ENCODE measurements at places on chromosomes 12 and 14.

DNA sequence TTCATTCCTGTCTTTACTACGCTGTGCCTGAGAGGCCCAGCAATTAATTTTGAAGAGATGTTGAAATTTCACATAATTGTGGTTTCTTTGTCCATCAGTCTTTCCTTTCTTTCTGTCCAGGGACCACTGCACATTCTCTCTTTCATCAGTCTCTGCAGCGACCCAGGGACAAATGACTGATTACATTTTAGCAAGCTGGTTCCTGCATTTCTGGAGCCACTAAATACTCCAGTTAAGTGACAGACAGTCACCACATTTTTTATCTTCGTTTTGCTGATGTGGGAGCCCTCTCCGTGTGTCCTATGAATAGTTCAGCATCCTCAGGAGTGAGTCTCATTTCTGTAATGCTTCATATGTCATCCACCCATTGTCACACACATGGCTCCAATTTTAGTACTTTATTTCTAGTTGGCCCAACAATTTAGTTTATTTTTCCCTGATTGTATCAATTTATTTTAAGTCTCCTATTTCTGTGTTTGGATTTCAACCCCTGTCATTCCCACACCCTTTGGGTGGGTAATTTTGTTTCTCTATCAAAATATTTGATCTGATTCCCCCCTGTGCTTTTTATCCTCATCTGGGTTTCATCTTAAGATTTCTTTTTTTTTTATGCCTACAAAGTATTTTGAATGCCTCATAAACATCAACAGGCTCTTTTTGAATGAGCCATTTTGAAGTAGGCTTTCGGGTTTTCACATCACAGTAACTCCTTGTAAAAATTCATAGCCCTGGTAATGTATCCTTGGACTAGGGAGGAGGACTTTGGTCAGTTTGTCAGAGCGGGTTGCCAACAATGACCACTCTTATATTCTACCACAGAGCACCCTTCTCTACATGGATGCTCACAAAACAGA is 1196.5 kb downstream of the GALC start:
- DNase-seq: no peak

DNA sequence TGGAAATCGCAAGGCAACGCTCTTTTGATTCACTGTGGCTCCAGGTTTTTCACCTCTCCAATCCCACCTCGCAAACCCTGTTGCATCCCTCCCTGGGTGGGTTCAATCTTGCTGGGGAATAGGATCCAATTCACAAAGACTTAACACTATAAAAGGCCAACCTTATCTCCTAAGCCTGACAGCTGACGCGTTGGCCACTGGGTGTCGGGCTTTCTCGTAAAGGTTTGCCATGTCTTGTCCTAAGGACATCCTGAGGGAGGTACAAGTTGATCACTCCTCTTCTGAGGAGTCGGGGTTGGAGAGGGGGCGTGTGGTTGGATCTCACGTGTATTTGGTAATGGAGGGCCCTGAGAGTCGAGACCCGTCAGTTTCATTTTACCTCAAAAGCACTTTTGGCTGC is 112.6 kb upstream of the FZD10 start:
- no peak for DNase-seq

DNA sequence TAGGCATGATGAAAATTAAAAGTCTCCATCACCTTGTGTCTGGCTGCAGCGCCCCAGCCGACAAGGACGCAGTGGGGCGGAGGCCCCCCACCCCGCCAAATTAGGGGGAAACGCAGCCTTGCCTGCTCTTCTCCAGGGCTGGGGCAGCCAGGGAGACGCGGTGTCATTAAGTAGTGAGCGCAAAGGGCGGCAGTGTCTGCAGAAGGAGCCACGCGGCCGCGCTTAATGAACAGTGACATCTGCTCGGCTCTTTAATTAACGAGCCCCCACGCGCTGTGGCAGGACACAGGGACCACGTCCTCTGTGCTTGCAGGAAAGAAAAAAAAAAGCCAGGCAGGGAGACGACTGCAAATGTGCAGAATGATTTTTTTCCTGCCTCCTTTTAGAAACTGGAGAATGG is 93.4 kb upstream of the NCOR2 start:
- no peak for DNase-seq

DNA sequence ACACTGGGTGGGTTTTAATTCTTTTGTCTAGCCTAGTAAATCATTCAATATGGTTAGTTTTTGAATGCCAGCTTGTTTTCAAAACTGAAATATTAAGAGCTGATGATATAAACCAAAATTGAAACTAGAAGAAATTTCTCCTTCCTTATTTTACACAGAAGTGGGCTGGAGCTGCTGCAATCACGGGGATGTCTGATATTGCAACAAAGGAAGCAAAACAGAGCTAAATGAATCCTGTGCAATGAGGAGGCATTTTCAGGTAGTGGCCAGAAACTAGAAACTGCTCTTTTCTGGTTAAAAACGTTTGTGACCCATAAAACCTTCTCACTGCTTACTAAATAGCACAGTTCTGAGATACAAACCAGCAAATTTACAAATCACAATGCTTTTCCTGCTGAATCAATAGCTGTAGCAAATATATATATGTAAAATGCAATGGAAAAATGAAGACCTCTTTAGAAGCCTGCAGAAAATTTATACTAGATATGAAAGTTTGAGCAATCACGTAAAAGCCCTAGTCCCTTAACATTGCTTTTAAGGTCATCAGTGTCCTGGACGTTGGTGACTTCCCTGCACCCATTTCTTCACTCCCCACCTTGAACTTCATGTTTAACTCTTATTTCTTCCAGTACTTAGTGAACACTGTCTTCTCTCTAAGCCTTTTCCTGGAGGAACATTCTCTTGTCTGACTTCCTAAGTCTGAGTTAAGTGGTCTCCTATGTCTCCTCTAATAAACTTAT is 15.9 kb upstream of the LRRK2 start:
- DNase-seq: no peak

DNA sequence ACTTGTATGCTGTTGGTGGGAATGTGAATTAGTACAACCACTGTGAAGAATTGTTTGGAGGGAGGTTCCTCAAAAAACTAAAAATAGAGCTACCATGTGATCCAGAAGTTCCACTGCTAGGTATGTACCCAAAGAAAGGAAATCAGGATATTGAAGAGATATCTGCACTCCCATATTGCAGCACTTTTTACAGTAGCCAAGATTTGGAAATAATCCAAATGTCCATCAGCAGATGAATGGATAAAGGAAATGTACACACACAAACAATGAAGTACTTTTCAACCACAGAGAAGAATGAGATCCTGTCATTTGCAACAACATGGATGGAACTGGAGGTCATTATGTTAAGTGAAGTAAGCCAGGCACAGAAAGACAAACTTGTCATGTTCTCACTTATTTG is 25.9 kb downstream of the TIGAR start:
- no peak for DNase-seq

- no peak for DNase-seq
Observed at GRCh38 chr12:24045816-24046257, 96.4 kb upstream of the SOX5 start.

DNA sequence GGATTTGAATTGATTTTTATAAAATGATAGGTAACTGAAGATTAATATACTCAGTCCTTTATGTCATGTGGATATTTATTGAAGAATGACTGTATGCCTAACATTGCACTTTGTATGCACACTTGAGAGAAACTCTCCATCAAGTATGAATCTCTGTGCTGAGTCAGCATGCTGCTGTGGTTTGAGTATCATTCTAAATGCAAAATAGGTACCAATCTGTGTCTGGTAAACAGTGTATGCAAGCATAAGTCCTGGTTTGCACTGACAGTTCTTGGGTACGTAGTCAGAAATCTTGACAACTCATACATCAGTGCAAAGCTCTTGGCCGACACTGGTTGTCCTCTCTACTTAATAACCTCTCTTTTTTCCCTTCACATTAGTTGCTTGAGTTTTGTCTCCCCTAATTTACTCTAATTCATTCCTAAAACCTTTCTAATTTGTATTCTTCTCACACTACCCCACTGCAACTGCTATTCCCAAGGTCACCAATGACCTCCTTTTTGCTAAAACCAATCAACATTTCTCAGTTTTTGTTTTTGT is 21.8 kb downstream of the MGAT4C start:
- no peak for DNase-seq

GRCh38 chr14:56431013-56431412 is 148.6 kb upstream of the TMEM260 start:
- DNase-seq: no peak

DNA sequence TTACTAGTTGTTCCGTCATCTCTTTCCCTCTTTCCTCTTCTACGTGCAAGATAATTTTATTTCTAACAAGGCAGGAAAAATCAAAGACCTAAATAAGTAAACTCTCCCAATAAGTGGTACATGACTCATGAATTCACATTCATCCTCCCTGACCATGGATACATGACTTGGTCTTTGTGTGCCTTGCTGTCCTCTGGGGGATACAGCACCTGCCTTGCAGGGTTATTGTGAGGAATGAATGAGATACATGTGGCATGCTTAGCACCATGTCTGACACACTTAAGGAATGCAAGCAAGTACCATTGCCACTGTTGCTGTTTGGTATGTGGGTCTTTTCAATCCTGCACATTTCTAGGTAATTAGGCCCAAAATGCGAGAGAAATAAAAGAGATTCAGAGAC is 208.4 kb downstream of the DPF3 start:
- DNase-seq: no peak

DNA sequence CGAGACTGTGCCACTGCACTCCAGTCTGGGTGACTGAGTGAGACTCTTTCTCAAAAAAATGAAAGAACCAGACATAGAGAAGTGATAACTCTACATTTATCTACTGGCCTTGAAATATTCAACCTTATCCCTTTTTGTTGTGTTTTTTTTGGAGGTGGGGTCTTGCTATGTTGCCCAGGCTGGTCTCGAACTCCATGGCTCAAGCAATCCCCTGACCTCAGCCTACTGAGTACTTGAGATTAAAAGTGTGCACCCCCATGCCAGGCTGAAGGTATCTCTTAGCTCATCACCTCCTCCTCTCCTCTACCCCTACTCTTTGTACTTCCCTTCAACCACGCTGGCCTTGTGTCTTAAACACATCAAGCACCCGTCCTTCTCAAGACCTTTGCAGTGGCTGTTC is 3.8 kb downstream of the DRAM1 start:
- DNase-seq: no peak

DNA sequence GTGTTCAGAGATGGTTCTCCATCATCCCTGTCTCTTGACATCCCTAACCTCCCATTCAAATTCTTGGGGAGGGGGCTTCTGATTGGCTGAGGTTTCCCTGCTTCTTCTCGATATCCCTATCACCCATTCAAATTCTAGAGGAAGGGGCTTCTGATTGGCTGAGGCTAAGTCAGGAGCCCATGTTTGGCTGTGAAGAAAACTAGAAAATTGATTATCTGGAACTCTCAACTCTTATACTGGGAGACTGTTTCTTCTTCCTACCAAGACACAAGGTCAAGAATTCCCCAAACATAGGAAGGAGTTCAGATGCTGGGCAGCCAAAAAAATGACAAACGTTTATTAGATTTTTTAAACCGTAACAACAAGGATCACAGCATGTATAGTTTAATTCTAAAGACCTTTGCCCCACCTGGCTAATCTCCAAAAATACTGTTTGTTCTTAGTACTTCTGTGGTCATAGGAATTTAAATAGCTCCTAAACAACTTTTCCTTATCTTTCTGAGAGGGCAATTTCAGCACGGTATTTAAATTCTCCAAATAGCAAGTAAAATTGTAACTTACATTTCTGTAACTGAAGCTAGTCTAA is 26.4 kb downstream of the SPIC start:
- no peak for DNase-seq

DNA sequence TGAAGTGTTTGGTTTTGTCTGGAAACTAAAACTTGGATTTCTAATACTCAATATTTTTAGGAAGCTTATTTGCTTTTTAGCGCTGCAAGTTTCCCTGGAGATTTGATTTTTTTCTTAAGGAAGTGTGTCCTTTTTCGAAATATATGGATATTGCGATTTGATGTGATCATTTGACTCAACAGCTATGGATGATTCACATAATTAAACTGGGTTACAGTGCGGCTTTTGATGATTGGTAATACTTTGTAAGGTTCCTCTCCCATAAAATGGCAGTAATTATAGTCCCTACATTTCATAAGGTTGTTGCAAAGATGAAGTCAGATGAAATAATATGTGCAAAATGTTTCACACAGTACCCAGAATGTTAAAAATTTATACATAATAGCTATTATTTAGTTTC is 13.1 kb downstream of the LDHB start:
- DNase-seq: no peak

DNA sequence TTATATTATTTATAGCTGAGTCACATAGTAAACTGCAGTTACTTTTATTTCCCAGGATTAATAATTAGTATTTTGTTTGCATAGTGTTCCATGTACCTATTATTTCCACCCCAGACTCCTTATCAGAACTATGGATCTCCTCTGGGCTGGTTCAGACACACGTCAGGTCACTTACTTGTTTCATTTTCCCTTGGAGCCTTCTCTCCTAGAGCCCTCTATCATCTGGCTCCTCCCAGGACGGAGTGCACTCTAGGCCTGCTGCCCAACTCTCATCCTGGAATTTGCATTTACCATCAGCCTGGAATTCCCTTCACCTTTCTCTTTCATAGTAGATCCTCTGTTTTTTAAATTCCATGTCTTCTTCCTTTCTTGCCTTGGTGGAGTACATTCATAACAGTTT is 28.5 kb upstream of the GALNT16 start:
- no peak for DNase-seq

DNA sequence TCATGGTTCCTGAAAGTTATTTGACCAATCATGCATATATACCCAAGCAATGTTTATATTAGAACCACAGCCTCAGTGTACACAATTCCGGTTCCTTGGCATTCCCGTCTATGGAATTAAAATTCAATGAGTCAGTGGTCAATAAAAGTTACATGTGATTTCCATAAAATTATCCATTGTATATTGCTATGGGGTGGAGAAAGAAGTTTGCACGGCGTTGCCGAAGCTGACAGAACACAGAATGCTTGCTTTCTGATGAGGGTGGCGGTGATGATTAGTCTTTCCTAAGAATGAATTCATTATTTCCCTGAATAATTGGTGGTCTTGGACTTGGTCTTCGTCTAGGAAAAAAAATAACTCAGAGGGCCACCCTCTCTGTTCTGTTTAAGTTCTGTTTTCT is 214.1 kb downstream of the ANO2 start:
- no peak for DNase-seq

GRCh38 chr12:53660041-53660440 is 15.8 kb downstream of the ATP5MC2 start:
- DNase-seq: no peak

- no peak for DNase-seq
Observed at GRCh38 chr14:65011538-65011937, 24.8 kb downstream of the FNTB start.

GRCh38 chr14:69004731-69005431 is 25.8 kb upstream of the ACTN1 start:
- DNase-seq: no peak

Measured in NCI-H2081 treated with DMSO at 0.1 percent for 48 hours (cell line).